Stomach (tissue), 19 donors: ENCODE measurements at places on chromosomes 4 and X. TPM values are rescaled to one million over a fixed set of nuclear protein-coding genes. Genes with fewer than 3 reads are reported as not detected.

GRCh38 chr4:168587411-168588125 lies 90.7 kb downstream of the PALLD start:
- H3K27me3 ChIP-seq: no peaks in the 10 kb centered on the region
- peaks cover 20% of the 10 kb centered on the region for H3K4me1 ChIP-seq
- peak; percentile 52 for DNase-seq
- no peaks in the 10 kb centered on the region for H3K36me3 ChIP-seq
- H3K4me3 ChIP-seq: no peak overlapping the region

DNA sequence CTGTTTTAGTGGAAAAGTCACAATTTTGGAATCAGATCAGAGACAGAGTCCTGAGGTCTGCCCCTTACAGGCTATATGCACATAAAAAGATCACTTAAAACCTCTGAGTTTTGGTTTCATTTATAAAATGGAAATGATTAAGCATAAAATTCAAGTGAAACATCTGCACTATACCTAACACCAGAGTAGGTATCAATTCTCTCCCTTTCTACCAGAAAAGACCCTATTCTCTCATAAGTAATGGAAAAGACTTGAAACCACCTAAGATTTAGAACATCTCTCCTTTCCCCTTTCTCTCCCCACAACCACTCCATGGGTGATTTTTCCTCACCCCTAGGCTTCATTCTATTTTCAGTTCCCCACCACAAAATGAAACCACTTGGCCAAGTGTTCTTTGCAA lies 907 bp downstream of the LHFPL1 start:
- H3K4me3 ChIP-seq: no peak overlapping the region
- H3K4me1 ChIP-seq: peaks cover 10% of the 10 kb centered on the region
- H3K27ac ChIP-seq: no peak overlapping the region
- no peaks in the 10 kb centered on the region for H3K36me3 ChIP-seq
- DNase-seq: no peak

DNA sequence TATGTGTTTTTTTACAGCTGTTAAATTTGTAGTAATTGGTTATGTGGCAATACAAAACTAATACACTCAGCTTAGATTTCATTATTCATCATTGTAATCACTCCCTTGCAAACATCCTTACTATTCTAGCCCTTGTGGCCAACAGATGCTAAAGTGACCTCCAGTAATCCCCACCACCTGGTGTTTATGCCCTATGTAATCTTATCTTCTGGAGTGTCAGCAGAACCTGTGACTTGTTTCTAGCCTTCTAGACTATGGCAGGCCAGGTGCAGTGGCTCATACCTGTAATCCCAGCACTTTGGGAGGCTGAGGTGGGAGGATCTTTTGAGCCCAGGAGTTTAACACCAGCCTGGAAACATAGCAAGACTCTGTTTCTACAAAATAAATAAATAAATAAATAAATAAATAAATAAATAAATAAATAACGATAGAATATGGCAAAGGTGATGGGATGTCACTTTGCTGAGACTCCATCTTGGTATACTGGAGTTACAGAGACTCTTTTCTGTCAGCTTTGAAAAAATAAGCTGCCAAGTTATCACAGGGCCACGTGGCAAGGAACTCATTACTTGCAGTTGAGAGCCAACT lies 12.3 kb upstream of the TSR2 start:
- H3K27me3 ChIP-seq: no peaks in the 10 kb centered on the region
- DNase-seq: no peak
- H3K4me1 ChIP-seq: no peaks in the 10 kb centered on the region
- no peaks in the 10 kb centered on the region for H3K36me3 ChIP-seq

- H3K27me3 ChIP-seq: no peaks in the 10 kb centered on the region
- no peaks in the 10 kb centered on the region for H3K36me3 ChIP-seq
- DNase-seq: no peak
- no peak overlapping the region for H3K4me3 ChIP-seq
Observed at GRCh38 chr4:117626664-117627063, 407.6 kb upstream of the NDST3 start.

DNA sequence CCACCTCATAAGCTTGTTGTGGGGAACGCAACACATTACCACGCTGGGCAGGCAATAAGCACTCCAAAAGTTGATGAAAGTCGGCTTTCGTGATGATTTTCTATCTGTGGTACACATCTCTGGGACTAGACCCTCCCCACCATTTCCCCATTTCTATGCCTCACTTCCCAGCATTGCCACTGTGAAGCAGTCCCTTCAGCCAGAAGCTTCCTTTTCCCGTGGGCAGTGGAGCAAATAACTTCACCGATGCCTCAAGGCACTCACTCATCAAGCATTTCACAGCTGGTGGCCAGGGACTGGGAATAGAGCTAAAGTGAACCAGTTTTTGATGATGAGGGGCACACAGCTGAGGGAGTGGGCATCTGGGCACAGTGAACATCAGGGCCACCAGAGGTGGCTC lies 18.9 kb downstream of the C4orf50 start:
- DNase-seq: no peak
- H3K4me1 ChIP-seq: no peaks in the 10 kb centered on the region
- H3K27me3 ChIP-seq: no peaks in the 10 kb centered on the region
- no peak overlapping the region for H3K27ac ChIP-seq
- H3K4me3 ChIP-seq: no peak overlapping the region
- no peaks in the 10 kb centered on the region for H3K36me3 ChIP-seq

DNA sequence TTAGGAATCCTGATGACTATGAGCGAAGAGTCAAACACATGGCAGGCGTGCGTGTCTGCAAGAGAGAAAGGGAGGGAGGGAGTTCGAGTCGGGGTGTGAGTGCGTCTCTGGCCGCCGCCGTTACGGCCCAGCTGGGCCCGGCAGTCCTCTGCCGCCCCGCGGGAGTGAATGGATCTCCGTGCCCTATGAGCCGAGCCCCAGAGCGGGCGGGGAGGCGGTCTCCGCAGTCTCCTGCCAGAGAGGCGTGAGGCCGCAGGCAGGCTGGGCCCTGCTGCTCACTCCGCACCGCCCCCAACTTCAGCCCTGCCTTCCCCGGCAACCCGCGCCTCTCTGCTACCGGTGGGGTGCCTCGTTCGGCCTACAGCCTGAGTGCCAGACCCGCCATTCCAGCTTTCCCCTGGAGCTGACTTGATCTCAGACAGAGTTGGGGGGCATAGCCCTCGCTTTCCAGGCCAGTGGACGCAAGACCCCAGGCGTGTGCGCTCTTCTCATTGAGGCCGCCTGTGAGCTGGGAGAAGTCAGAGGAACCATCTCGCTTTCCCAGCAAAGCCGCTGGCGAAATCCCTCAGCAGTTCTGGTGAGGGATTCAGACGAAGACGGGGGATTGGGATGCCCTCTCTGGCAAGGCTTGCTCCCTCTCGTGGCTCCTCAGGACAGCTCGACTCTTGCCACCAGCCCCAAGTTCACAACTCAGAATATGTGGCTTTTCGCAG lies 1.4 kb downstream of the SLC16A2 start:
- H3K4me3 ChIP-seq: peak overlapping the region; percentile 66
- H3K27me3 ChIP-seq: no peaks in the 10 kb centered on the region
- no peaks in the 10 kb centered on the region for H3K36me3 ChIP-seq

- H3K27me3 ChIP-seq: no peaks in the 10 kb centered on the region
- H3K36me3 ChIP-seq: no peaks in the 10 kb centered on the region
- DNase-seq: no peak
- H3K4me1 ChIP-seq: no peaks in the 10 kb centered on the region
- no peak overlapping the region for H3K4me3 ChIP-seq
Observed at GRCh38 chr4:76449362-76449767, 14.3 kb downstream of the SHROOM3 start.

GRCh38 chr4:72365981-72366380 lies 203.0 kb downstream of the ADAMTS3 start:
- no peak overlapping the region for H3K4me3 ChIP-seq
- H3K4me1 ChIP-seq: no peaks in the 10 kb centered on the region
- DNase-seq: no peak
- H3K36me3 ChIP-seq: no peaks in the 10 kb centered on the region
- H3K27ac ChIP-seq: no peak overlapping the region

DNA sequence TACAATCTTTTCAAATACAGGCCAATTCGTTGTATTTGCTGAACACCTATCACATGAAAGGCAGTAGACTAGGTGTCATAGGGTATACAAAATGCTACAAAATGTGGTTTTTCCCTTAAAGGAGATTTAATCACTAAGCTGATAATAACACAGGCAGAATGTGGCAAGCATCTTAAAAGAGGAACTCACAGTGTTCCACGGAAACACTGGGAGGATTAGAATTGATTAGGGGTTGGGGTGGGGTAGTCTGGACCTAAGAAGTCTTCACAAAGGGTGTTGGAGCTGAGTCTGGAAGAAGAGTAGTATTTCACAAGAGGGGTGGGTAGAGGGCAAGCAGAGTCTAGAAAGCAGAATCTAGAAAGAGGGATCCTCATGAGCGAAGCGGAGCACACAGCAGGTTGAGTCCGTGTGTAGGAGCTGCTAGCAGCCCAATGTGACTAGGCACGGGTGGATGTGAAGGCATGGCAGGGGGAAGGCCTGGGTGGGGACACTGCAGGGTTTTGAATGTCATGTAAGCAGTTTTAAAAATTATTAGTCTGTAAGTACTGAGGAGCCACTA lies 123.6 kb downstream of the MGST2 start:
- H3K36me3 ChIP-seq: no peaks in the 10 kb centered on the region
- DNase-seq: no peak
- H3K4me3 ChIP-seq: no peak overlapping the region
- H3K4me1 ChIP-seq: no peaks in the 10 kb centered on the region
- no peaks in the 10 kb centered on the region for H3K27me3 ChIP-seq
- no peak overlapping the region for H3K27ac ChIP-seq

DNA sequence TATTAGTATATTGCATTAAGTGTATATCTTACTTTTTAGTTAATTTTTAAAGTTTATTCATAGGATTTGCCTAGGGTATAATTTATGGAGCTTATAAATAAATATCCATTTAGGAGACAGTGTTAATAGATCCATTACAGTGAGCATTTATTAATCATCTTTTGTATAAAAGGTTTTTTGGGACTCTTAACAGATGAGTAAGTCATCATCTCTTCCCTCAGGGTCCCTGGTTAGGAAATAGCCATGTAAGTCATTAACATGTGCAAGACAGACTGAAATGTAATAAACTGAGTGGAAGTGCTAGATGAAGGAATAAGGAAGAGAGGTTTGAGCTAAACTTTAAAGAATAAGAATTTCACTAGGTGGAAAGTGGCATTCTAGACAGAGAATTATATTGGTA lies 69.2 kb downstream of the PAQR3 start:
- DNase-seq: no peak
- no peak overlapping the region for H3K27ac ChIP-seq
- H3K4me1 ChIP-seq: no peaks in the 10 kb centered on the region
- no peaks in the 10 kb centered on the region for H3K27me3 ChIP-seq
- peaks cover 81% of the 10 kb centered on the region for H3K36me3 ChIP-seq

DNA sequence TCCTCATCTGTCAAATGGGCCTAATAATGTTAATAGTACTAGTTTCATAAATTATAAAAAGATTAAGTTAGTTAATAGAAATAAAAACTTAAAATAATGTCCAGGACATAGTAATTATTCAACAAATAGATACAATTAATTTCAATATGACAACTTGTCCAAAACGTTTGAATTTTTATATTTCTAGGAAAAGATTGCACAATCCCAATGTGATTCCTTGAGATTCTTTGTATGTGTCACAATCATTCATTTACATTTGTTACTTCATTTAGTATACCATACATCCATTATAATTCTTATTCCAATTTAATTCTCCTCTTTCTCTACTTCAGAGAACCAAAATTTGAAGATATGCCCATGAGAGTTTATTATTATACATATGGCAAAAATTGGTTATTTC lies 554.2 kb downstream of the GABRG1 start:
- H3K36me3 ChIP-seq: no peaks in the 10 kb centered on the region
- no peaks in the 10 kb centered on the region for H3K4me1 ChIP-seq
- no peak for DNase-seq
- no peak overlapping the region for H3K4me3 ChIP-seq

- H3K27ac ChIP-seq: no peak overlapping the region
- H3K27me3 ChIP-seq: no peaks in the 10 kb centered on the region
- no peaks in the 10 kb centered on the region for H3K36me3 ChIP-seq
- DNase-seq: no peak
Observed at GRCh38 chr4:162364651-162365050, 200.9 kb upstream of the FSTL5 start.

GRCh38 chr4:7214359-7214758 lies 22.0 kb downstream of the SORCS2 start:
- DNase-seq: no peak
- peaks cover 14% of the 10 kb centered on the region for H3K27me3 ChIP-seq
- no peak overlapping the region for H3K27ac ChIP-seq
- no peaks in the 10 kb centered on the region for H3K36me3 ChIP-seq

DNA sequence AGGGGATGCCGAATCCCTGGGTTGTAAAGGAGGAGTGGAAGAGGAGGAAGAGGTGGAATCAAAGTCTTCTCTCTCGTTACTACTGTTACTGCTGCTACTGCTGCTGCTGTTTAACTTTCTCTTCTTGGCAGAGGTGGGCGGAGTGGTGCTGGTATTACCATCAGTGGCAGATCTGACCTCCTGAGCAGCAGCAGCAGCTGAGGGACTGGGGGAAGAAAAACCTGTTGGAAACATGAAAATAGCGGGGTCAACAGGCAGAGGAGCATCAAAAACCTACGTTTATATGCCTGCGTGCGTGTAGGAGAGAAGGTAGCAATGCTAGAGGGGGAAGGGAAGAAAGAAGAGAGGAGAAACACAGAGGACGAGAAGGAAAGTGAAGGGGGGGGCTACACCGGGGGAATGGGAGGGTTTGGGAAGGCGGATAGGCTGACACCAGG lies 339 bp downstream of the CUL4B start:
- H3K27me3 ChIP-seq: peaks cover 3% of the 10 kb centered on the region

- H3K4me3 ChIP-seq: no peak overlapping the region
- H3K27me3 ChIP-seq: no peaks in the 10 kb centered on the region
- H3K36me3 ChIP-seq: no peaks in the 10 kb centered on the region
- no peak overlapping the region for H3K27ac ChIP-seq
- no peak for DNase-seq
Observed at GRCh38 chrX:20421275-20421674, 154.6 kb upstream of the RPS6KA3 start.

GRCh38 chrX:39328661-39329060 lies 527.4 kb downstream of the MID1IP1 start:
- no peak overlapping the region for H3K27ac ChIP-seq
- H3K4me3 ChIP-seq: no peak overlapping the region
- H3K27me3 ChIP-seq: no peaks in the 10 kb centered on the region
- H3K4me1 ChIP-seq: no peaks in the 10 kb centered on the region

DNA sequence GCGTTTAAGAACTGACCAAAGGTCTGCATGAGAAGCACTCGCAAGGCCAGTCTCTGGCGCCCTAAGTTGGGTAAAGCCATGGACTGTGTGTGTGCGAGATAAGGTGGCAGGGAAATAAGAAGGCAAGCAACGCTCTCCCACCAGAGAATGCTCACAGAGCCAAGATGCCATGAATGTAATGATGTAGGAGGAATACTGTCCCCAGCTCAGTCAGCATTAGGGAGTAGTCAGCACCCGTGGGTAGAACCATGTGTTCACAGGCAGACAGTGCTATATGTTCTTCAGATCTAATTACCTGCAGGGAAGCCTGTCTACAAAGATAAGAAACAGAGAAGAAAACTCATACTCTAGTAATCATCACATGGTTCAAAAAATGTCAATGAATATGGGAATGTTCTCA lies 68.8 kb downstream of the SEC24D start:
- DNase-seq: no peak
- H3K36me3 ChIP-seq: peaks cover 12% of the 10 kb centered on the region
- peaks cover 82% of the 10 kb centered on the region for H3K4me1 ChIP-seq
- H3K4me3 ChIP-seq: no peak overlapping the region
- H3K27me3 ChIP-seq: no peaks in the 10 kb centered on the region
- no peak overlapping the region for H3K27ac ChIP-seq

- no peak overlapping the region for H3K4me3 ChIP-seq
- H3K27ac ChIP-seq: no peak overlapping the region
- no peak for DNase-seq
- no peaks in the 10 kb centered on the region for H3K4me1 ChIP-seq
Observed at GRCh38 chr4:124803026-124803425, 90.5 kb upstream of the ANKRD50 start.

TBX22 gene
- not detected for total RNA-seq

GAB3 gene
- 0.58 TPM for total RNA-seq

GAGE1 gene
- total RNA-seq: not detected

FHIP1A gene
- 12.9 TPM for total RNA-seq

SCML2 gene
- 0.45 TPM for total RNA-seq

F11 gene
- not detected for total RNA-seq

TET2 gene
- 20.3 TPM for total RNA-seq
